Panc1 (cell line): ENCODE measurements at places on chromosomes 6 and 20. TPM values are rescaled to one million over a fixed set of nuclear protein-coding genes. Genes with fewer than 3 reads are reported as not detected.
A peak's percentile ranks its signal among the peaks of the same experiment; 100 is the strongest.

DNA sequence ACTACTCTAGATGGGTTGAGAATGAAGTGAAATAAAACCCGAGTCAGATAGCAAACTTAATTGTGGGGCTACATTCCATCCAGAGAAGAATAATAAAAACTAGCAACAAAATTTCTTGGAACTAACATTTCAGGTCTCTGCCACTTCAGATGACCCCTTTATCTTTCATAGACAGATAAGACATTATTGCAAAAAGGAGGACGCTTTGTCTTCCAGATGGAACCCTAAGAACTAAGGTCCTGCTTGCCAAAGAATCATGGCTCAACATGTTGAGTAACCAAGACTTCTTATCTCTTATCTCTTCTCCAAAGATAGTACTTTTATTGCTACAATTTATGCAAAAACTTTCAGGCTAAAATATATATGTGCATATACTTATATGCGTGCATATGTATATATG lies 221.1 kb upstream of the PREP start:
- no peak for DNase-seq

TAB2 gene
- total RNA-seq: 47.2 TPM

GRCh38 chr6:154938221-154938580 lies 56.9 kb upstream of the TIAM2 start:
- no peak for DNase-seq

SLC44A4 gene
- total RNA-seq: 2.7 TPM

DNA sequence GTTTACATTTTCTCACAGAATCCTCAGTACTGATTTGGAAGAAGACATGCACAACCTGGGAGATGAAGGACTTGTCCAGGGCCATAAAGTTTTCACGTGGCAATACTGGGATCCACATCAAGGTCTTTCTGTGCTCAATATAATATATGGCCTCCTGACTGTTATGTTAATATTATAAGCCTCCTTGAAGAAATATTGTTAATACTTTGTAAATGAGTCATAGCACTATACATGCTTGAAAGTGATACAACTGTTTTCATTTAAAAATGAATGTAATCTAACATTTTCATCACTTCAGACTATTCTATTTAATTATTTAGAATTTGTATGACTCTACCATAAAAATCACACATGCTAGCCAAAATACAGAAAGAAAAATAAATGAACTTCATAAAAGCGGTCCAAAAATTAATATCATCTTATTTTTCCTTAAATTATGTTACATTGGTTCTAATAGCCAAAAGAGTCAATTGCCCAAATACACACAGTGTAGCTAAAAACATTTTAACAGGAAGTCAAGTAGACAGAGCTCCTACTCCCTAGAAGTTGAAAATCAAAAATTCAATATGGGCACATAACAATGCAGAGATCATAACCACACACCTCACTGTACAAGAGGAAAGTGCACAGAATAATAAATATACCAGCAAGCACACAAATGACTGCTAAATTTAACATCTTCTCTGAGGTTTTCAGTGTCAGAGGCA lies 188.0 kb upstream of the HDDC2 start:
- DNase-seq: no peak

DNA sequence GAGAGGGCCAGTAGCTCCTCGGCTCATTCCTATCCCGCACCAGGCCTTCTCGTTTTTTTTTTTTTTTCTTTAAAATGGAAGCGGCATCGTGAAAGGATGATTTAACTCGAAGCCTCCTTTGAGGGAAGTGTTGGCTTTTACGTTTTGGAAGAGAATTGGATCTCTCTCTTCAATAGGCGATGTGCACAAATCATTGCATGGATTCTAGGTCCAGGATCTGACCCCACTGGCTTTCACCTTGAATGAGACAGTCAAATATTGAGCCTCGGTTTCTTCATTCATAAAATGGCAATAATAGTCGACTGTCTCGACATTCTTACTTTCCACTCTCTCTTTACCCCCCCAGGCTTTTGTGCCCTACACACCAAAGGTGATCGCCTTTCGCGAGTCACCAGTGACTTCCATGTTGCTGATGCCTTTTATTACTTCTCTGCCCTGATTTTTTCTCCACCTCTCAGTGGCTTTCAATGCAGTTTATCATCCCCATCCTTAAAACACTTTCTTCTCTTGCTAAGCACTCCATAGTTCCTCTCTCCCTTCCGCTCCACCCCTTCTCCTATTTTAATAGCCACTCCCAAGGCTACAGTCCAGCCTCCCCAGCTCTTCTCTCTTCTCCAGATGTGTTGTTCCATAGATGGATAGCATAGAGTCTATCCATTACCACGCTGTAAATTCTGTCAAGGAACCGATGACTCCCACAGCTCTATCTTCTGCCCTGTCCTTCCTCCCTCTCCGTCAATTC lies 473 bp upstream of the DTNBP1 start:
- peak; percentile 8 for DNase-seq

DNA sequence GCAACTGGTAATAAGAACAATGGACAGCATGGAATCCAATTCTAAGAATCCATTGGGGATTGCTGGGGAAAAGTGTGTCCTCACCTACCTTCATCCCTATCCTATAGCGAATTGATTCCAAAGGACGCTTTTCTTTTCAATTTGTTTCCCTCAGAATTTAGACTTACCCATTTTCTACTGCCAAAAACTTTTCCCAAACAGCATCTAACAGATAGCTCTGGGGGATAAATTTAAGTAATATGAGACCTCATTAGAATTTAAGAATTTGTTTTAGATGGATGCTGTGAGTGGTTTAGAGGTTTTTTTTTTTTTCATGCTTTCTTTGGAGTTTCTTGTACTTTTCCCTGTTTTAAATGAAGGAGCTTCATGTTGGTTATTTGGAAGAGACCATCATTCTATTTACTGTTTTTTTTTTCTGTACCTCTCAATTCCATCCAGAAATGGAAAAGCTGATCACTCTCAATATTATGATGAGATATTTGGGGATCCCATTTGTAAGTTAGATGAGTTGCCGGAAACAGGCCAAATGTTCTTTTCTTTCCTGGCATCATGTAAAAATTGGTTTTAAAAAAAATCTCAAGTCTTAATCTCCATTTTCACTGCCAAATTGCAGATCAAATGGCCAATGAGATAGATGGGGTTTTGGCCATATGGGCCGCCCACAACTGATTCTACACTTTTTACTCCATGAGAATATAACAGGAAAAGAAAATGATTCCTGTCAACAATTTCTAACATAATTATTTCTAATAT lies 105.7 kb downstream of the BCAS1 start:
- DNase-seq: no peak

ENPP5 gene
- total RNA-seq: not detected

SLC22A2 gene
- total RNA-seq: not detected

GRCh38 chr6:7899101-7899888 lies 11.3 kb downstream of the TXNDC5 start:
- no peak for DNase-seq

C6orf141 gene
- 0.15 TPM for total RNA-seq

DNA sequence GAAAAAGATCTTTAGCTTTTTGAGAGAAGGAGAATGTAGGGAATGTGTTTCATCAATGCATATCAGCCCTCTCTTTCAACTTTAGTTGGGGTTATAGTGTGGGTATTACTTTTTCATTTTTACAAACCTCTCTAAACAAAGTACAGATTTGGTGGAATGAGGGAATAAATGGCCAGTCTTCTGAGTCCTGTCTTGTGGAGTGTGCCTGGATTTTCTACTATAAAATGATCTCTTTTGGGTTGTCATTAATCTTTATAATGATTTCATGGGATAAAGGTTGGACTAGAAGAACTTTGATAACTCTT lies 209.3 kb downstream of the RNF144B start:
- no peak for DNase-seq

DNA sequence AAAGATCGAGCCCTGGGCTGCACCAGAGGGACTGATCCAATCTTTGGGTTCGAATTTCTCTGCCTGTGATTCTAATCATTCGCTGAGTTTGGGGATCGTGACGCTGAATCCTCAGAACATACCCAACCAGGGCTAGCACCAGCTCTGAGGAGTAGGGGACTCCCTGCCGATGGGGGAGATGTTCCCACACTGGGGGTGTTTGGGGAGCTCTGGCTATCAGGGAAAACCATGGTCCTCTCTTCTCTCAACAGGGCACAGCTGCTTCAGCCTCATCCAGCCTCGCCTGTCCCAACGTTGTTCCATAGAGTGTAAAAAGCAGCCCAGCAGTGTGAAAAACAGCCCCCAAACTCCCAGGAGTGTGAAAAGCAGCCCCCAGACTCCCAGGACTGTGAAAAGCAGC lies 136.6 kb downstream of the ANKRD60 start:
- DNase-seq: no peak

DNA sequence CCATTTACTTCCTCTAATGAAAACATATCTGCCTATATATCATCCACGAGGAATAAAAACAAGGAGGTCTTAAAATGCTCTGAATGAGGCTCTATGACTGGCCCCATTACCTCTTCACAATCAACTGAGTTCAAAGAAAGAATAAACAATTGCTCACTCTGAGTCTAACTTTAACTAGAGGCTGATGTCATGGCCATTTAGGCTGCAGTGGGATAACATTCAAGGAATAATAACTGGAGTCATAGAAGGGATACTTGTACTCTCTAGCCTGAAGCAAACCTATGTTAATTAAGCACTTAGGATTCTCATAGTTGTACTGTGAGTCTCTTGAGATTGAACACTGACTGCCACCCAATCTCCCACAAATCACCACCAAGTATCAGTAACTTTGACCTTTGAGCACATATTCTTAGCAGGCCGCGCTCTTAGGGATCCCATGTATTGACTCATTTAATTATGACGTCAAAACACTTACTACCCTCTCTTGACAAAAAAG lies 70.2 kb downstream of the PERP start:
- peak; percentile 36 for DNase-seq

RCAN2 gene
- total RNA-seq: 0.05 TPM

MAK gene
- total RNA-seq: 0.21 TPM

ZNF391 gene
- total RNA-seq: 4.4 TPM

DNA sequence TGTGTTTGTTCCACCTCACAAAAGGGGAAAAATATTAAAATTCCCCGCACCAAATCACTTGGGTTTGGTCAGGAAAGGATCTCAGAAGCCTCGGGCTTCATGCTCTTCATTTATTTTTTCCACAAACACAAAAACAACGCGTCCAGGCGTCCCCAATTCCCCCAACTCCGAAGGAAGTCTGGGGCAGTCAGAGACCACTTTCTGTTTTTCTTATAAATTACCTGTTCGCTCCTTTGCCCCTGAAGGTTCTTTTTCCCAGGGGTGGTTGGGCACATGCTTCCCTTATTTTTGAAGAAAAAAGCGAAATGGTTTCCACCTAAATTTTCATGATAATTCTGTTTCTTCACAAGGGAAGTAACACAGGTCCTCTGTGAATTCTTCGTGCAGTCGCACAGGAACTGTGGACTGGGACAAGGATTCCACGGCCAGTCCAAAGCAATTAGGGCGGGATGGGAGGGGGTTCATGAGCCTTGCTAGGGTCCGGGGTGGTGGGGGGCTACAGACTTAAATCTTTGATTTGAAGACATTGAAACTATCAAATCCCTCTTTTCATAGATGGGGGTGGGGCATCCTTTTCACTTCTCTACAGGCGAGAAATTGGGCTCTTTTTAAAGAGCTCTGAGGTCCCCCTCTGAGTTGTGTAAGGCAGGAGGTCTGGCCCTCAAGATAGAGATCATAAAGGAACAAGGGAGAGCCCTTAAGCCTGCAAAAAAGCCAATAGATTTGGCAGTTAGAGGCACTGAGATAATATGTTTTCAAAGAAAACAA lies 30.5 kb upstream of the HFE start:
- peak; percentile 38 for DNase-seq

GRCh38 chr6:47138046-47138445 lies 95.9 kb upstream of the ADGRF1 start:
- no peak for DNase-seq

- no peak for DNase-seq
These were observed 1.4 kb upstream of the OSBPL2 start for GRCh38 chr20:62236766-62237513.

- DNase-seq: no peak
These were observed 76.1 kb downstream of the PAX1 start for GRCh38 chr20:21781446-21782075.

SPTLC3 gene
- total RNA-seq: 0.03 TPM

DNA sequence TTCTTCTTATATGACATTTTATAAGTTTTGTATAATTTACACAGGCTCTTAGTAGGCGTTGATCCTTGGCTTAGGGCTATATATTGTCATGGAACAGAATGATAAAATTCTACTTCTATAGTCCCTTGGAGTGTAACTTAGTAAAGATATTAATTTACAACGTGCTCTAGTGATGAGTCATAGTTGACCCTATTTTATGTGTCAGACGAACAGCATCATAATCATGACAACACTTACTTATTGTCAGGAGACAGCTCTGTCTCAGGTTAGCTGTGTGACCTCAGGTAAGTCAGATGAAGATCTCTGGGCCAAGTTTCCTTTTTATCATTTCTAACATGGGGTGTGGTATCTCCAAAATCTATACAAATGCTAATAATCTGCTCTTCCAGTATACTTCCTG lies 473.5 kb downstream of the UTRN start:
- peak; percentile 10 for DNase-seq
